Heart right ventricle (tissue), 16 donors: ENCODE measurements at places on chromosomes 3 and 15. TPM values are rescaled to one million over a fixed set of nuclear protein-coding genes. Genes with fewer than 3 reads are reported as not detected.

LRIG1 gene
- total RNA-seq: 89.5 TPM

THPO gene
- total RNA-seq: 1.2 TPM

KBTBD13 gene
- 4.1 TPM for total RNA-seq

GRCh38 chr3:14223595-14223994 is 45.0 kb downstream of the LSM3 start:
- DNase-seq: no peak

GRCh38 chr15:29037997-29038705 is 152.4 kb downstream of the APBA2 start:
- no peak for DNase-seq

GRCh38 chr15:70964686-70965085 is 72.1 kb downstream of the LRRC49 start:
- DNase-seq: no peak

DNA sequence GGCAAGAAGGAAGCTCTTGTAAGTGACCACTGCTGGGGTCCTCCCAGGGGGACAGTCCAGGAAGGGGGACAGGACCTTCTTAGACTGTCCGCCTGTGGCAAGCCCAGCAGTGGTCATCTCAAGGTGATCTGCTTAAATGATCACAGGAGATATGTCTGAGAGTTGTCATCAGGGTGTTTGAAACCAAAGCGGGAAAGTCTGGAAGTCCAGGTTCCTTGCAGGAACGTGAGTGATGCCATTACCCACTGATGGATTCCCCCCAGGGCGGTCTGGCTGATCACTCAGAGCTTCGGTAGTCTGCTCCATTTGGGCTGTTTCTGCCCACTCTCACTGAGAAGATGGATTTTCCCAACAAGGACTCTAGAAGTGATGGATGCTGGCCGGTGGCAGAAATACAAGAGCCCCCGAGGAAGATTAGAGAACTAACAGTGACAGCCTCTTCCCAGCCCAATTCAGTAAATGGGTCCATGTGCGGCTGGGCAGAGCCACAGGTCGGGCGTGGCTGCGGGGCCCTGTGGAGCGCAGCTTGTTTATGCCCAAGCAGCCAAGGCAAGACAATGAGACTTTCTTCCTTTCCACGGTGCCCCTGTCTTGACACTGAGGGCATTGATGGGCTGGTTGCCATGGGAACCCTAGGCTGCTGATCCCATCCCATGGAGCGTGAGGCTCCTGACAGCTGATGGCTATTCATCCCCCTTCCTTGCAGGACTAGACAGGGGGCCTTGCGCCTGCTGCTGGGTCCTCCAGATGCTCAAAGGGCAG is 9.5 kb downstream of the PCSK6 start:
- DNase-seq: no peak
